Bronchial epithelial cell (primary cell): ENCODE measurements at places on chromosomes 7 and 10. TPM values are rescaled to one million over a fixed set of nuclear protein-coding genes. Genes with fewer than 3 reads are reported as not detected.
A peak's percentile ranks its signal among the peaks of the same experiment; 100 is the strongest.

DNA sequence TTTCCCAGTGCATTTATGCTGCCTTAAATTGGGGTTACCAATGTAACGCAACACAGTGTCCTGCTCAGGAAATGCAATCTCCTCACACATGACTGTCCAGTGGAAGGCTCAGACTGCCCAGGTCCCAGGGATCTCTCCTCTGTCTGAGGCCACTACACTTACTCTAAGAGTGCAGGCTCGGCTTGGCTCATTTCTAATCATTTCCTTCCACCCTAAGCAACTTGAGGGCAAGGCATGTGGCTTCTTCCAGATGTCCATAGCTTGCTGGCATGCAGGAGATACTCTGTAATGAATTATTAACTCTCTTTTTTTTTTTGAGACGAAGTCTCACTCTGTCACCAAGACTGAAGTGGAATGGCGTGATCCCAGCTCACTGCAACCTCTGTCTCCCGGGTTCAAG is 23.7 kb downstream of the PLAC9 start:
- no peak for DNase-seq

DNA sequence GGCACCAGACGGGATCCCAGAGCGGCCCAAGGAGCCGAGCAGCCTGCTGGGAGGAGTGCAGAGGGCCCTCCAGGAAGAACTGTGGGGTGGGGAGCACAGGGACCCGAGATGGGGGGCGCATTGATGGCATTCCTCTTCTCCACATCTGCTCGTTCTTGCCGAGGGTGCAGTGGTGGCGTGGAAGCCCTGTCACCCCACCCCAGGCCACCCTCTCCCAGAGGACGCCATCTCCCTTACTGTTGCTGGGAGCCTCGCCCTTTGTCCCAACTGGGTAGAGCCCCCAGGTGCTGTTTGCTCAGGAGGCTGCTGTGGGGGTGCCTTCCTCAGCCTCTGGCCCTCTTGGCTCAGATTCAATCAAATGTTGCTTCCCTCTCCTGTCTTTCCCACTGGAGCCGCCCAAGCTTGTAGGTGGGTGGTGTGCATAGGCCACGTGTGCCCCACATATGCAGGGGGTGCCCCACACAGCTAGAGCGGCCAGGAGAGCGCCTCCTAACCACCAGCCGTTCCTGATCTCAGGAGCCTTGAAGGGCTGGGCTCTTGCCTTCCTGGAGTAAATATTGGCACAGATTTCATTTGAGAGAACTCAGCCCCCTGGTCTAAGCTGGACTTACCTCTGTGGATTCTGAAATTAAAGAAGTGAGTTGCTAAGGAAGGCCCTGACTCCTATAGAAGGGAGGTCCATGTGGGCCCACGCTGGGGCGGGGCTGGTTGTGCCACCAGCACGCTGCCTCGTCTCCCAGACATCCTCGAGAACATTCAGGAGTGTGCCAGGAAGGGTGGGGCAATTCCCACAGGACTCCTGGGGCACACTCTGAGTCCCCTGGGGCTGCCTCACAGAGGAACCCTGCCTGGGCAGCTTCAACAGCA is 39.2 kb downstream of the ZNF467 start:
- peak; percentile 29 for DNase-seq

- no peak for DNase-seq
These were observed 1.1 kb downstream of the PLXDC2 start for GRCh38 chr10:19817231-19817933.

The TMEM229A gene
- total RNA-seq, result not detected in 2 replicates
